ENCODE measurements at places on chromosomes 13 and 19. TPM values are rescaled to one million over a fixed set of nuclear protein-coding genes. Genes with fewer than 3 reads are reported as not detected.
A peak's percentile ranks its signal among the peaks of the same experiment; 100 is the strongest.

NDFIP2 gene
- total RNA-seq: 13.4 TPM

WDR88 gene
- not detected for total RNA-seq

CABP5 gene
- not detected for total RNA-seq

GRCh38 chr13:74061926-74062595 is 72.1 kb downstream of the KLF12 start:
- H3K36me3 ChIP-seq: peaks cover 46% of the 10 kb centered on the region
- peak overlapping the region; percentile 65 for H3K4me3 ChIP-seq

DNA sequence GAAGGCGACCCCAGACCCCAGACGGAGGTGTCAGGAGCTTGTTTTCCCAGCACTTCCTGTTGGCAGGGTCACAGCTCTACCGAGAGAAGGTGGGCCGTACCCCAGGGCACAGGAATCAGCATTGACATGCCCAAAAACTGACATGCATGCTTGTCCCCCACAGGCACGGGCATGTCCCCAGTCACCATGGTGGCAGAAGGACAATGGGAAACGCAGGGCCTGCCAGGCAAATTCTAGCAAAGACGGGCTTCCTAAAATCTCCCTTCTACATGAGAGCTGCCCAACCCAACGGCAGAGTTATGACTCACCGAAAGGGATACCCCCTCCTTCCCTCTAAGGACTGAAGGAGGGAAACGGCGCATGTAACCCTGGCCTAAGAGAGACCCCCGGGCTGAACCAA is 18.5 kb downstream of the TSHZ3 start:
- H3K36me3 ChIP-seq: no peaks in the 10 kb centered on the region
- H3K27me3 ChIP-seq: peaks cover 19% of the 10 kb centered on the region
- no peaks in the 10 kb centered on the region for H3K4me1 ChIP-seq
- no peak overlapping the region for H3K4me3 ChIP-seq

DNA sequence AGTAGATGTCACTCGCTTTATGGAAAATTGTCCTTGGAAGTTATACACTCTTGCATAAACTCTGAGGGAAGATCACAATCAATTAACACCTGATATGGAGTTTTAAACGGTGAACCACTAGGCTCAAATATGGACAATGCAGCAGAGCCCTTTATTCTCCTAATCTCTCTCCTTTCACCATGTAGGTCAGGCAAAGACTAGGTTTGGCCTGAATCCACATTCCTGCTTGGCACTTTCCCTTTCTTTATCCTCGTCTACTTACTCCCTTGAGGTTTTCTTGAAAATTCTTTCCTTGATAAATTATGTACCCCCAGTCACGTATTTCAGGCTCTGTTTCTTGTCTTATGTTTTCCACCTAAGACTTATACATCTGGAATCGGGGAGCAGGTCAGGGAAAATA is 751.7 kb downstream of the DACH1 start:
- no peak for DNase-seq
- H3K27me3 ChIP-seq: no peaks in the 10 kb centered on the region
- H3K36me3 ChIP-seq: no peaks in the 10 kb centered on the region
- no peak overlapping the region for H3K27ac ChIP-seq

- no peaks in the 10 kb centered on the region for H3K27me3 ChIP-seq
- H3K4me3 ChIP-seq: no peak overlapping the region
- H3K27ac ChIP-seq: no peak overlapping the region
- no peak for DNase-seq
- no peaks in the 10 kb centered on the region for H3K36me3 ChIP-seq
These were observed 11.7 kb downstream of the SPRY2 start for GRCh38 chr13:80329250-80329649.

- peak overlapping the region; percentile 95 for H3K27ac ChIP-seq
- H3K27me3 ChIP-seq: no peaks in the 10 kb centered on the region
- peaks cover 55% of the 10 kb centered on the region for H3K4me1 ChIP-seq
- H3K36me3 ChIP-seq: peaks cover 43% of the 10 kb centered on the region
- no peak for DNase-seq
These were observed 2.0 kb downstream of the GRAMD1A start for GRCh38 chr19:35002037-35002535.

GRCh38 chr13:24389506-24389905 is 80.1 kb downstream of the C1QTNF9 start:
- no peaks in the 10 kb centered on the region for H3K27me3 ChIP-seq
- DNase-seq: no peak
- H3K36me3 ChIP-seq: no peaks in the 10 kb centered on the region
- H3K27ac ChIP-seq: no peak overlapping the region

OLFM4 gene
- not detected for total RNA-seq

EFNA2 gene
- not detected for total RNA-seq

EDNRB gene
- not detected for total RNA-seq

MCEMP1 gene
- total RNA-seq: not detected

FLT1 gene
- 0.95 TPM for total RNA-seq

DNA sequence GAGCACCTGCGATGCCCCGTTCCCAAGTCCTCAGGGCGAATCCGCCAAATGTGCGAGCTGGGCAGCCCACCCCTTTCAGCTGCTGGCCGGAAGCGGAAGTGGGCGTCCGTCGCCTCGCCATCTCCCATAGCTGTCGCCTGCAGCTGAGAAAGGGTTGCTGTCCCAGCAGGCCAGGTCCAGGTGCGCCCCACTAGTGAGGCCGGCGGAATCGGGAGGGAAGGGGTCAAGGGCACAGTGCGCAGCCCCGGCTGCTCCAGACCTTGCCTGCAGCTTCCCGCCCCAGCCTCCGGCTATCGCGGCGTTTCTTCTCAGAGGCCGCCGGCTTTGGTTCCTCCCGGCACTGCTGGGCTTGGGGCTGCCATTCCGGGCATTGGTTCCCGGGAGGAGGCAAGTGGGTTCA is at the start of gene ZNF177:
Gene ZNF177, plus strand, starts transcription at position 109 of the 400 bp plus-strand sequence. CDS start 15,299 bp downstream, outside the sequence.
- H3K36me3 ChIP-seq: peaks cover 22% of the 10 kb centered on the region
- no peak within 1 kb of the TSS for H3K27ac ChIP-seq
- H3K4me1 ChIP-seq: peaks cover 3% of the 10 kb centered on the region
- DNase-seq: peak; percentile 26
- H3K4me3 ChIP-seq: peak within 1 kb of the TSS; percentile 11

- peaks cover 14% of the 10 kb centered on the region for H3K27me3 ChIP-seq
- no peak for DNase-seq
- no peak overlapping the region for H3K4me3 ChIP-seq
- no peak overlapping the region for H3K27ac ChIP-seq
- no peaks in the 10 kb centered on the region for H3K36me3 ChIP-seq
- peaks cover 11% of the 10 kb centered on the region for H3K4me1 ChIP-seq
These were observed 25.3 kb upstream of the HOMER3 start for GRCh38 chr19:18966307-18966706.

DNA sequence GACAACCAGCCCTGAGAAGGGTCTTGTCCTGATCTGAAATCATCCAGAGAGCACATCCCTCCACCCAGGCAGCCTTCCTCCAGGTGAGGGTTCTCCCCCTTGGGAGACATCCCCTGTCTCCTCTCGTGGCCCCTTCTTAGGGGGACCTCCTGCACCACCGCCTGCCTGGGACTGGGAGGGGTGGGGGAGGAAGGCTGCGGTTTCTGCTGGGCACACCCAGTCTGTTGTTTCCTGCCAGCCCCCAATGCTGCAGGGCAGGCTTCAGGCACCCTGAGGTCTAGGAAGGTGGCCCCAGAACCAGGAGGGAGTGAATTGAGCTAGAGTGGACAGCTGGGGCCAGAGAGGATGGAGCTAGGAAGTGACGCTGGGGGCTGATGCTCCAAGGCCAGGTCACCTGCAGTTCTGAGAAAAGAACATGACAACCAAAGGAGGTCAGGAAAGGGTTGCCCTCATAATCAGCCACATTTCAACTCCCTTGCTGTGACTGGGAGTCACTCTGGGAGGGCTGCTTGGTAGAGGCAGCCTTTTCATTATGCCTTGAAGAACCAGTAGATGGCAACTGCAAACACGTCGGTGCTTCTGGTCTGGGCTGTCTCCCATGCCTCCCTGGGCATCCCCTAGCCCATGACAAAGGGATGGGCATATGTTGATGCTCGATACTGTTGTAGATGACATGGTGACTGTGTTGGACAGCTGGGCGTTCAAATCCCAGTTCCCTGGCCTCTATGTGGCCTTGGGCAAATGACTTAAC is 1.4 kb downstream of the ARHGEF18 start:
- H3K4me3 ChIP-seq: peak overlapping the region; percentile 92
- peak; percentile 76 for DNase-seq
- H3K27me3 ChIP-seq: no peaks in the 10 kb centered on the region
- peaks cover 69% of the 10 kb centered on the region for H3K4me1 ChIP-seq

IGFLR1 gene
- total RNA-seq: 37.1 TPM

DNA sequence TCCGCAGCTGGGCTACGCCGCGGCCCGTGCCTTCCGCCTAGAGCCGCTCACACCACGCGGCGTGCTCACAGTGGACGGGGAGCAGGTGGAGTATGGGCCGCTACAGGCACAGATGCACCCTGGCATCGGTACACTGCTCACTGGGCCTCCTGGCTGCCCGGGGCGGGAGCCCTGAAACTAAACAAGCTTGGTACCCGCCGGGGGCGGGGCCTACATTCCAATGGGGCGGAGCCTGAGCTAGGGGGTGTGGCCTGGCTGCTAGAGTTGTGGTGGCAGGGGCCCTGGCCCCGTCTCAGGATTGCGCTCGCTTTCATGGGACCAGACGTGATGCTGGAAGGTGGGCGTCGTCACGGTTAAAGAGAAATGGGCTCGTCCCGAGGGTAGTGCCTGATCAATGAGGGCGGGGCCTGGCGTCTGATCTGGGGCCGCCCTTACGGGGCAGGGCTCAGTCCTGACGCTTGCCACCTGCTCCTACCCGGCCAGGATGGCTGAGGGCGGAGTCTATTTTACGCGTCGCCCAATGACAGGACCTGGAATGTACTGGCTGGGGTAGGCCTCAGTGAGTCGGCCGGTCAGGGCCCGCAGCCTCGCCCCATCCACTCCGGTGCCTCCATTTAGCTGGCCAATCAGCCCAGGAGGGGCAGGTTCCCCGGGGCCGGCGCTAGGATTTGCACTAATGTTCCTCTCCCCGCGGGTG is 7.4 kb downstream of the DBP start:
- no peak overlapping the region for H3K4me3 ChIP-seq
- H3K27me3 ChIP-seq: no peaks in the 10 kb centered on the region
- peaks cover 24% of the 10 kb centered on the region for H3K36me3 ChIP-seq

GRCh38 chr19:2949939-2950285 is 5.1 kb upstream of the ZNF77 start:
- peak overlapping the region; percentile 96 for H3K27ac ChIP-seq
- H3K4me1 ChIP-seq: peaks cover 40% of the 10 kb centered on the region
- H3K4me3 ChIP-seq: peak overlapping the region; percentile 97
- DNase-seq: no peak

- no peak for DNase-seq
- H3K4me3 ChIP-seq: peak overlapping the region; percentile 38
- peaks cover 4% of the 10 kb centered on the region for H3K36me3 ChIP-seq
- no peaks in the 10 kb centered on the region for H3K27me3 ChIP-seq
These were observed 56.7 kb upstream of the MED4 start for GRCh38 chr13:48151363-48152161.

DNA sequence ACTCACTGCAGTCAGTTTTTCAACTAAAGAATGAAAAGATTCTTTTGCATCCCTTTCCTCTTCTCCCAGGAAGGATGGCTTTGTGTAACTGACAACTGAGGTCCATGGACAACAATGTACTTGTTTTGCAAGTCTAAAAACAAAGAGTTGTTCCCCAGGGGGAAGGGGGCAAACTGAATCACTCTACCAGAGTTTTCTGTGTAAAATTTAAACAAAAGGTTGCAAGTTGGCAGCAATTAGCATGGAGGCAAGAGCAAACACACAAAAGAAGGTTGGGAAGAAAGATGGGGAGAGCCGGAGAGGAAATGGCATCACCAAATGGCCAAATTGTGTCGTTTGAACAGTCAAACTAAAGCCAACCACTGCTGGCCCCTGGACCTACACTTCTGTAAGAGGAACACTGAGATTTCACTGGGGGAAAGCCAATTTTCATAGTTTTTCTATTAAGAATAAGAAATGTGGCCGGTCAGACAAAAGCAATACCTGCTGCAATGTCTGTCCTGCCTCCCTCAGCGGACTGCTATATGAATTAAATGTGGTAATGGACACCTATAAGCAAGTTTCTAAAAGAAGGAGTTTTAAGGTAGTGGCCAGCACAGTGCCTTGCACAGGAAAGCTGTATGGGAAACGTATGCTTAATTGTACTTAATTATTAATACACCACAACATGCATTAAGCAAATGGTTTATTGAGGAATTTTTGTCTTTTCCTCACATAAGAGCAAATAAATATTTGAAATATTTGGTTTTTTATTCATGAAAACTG is 16.1 kb upstream of the SACS start:
- peaks cover 4% of the 10 kb centered on the region for H3K27me3 ChIP-seq
- DNase-seq: no peak
- no peaks in the 10 kb centered on the region for H3K36me3 ChIP-seq
- no peak overlapping the region for H3K4me3 ChIP-seq

NOVA2 gene
- not detected for total RNA-seq

LILRA2 gene
- total RNA-seq: not detected

GRCh38 chr19:588741-589692 is 664 bp upstream of the HCN2 start:
- peaks cover 22% of the 10 kb centered on the region for H3K27me3 ChIP-seq
- DNase-seq: no peak
- no peaks in the 10 kb centered on the region for H3K36me3 ChIP-seq
- no peak overlapping the region for H3K27ac ChIP-seq
- peaks cover 3% of the 10 kb centered on the region for H3K4me1 ChIP-seq

CYP4F12 gene
- total RNA-seq: not detected

DDA1 gene
- total RNA-seq: 44.6 TPM

SMIM44 gene
- total RNA-seq: not detected

DNA sequence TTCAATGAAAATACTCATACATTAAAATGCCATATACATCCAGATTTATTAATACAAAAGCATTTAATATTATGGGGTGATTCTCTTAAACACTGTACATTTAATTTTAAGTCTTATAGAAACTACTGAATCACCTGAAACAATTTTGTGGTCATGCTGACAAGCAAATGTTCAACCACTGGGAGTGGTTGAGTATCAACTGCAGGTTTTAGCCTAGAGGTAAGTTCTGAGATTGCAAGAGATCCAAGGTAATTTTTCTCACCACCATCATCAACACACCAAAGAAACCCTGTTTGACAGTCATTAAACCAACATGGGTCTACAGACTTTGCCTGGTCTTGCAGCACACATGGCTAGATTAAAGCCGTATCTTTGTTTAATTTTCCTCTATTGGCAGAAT is 196.3 kb downstream of the LHFPL6 start:
- H3K36me3 ChIP-seq: no peaks in the 10 kb centered on the region
- no peaks in the 10 kb centered on the region for H3K4me1 ChIP-seq
- no peak for DNase-seq
- no peak overlapping the region for H3K27ac ChIP-seq

GRCh38 chr13:98315466-98315865 is 138.4 kb upstream of the RNF113B start:
- no peak overlapping the region for H3K4me3 ChIP-seq
- DNase-seq: no peak
- no peaks in the 10 kb centered on the region for H3K4me1 ChIP-seq
- H3K27ac ChIP-seq: no peak overlapping the region

- no peak for DNase-seq
- H3K4me1 ChIP-seq: peaks cover 49% of the 10 kb centered on the region
- peaks cover 84% of the 10 kb centered on the region for H3K36me3 ChIP-seq
- no peak overlapping the region for H3K4me3 ChIP-seq
These were observed 15.3 kb upstream of the RAB8A start for GRCh38 chr19:16096280-16096855.

ZNF528 gene
- 14.7 TPM for total RNA-seq
